ENCODE measurements at places on chromosomes 4 and X.

- DNase-seq, result no peak
These were observed 231.3 kb downstream of the INPP4B start for GRCh38 chr4:142614621-142615323.

DNA sequence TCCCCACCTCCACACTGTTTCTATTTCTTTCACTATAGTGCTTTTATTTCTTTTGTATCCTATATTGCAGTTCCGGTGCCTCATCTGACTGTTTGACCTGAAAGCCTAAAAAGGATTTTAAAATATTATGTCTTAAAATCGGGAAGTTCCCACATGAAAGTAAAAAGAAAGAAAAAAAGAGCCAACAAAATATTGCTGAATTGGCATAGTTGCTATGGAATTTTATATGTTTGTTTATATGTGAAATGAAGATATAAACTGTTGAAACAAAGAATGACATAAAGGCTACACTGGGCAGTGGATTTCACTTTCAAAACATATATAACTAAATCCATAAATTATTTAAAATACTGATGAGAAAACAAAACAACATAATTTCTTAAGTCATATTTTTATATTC lies 1383.7 kb downstream of the C4orf33 start:
- DNase-seq, result no peak

DNA sequence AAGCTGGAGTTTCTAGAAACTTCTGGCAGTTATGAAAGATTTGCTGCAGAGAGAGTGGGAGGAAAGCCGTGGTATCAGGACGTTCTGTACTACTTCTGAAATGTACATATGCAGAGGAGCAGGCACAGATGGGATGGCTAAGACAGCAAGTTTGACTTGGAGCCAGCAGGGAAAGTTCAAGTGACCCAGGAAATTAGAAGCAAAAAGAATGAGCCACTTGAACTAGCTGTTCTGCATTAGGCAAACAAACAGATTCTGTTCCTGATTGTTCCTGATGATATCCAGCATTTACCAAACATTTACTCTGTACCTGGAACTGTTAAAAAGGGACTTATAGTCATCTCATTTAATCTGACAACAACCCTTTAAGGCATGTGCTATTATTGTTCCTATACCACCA lies 41.4 kb upstream of the CXCL13 start:
- no peak for DNase-seq

DNA sequence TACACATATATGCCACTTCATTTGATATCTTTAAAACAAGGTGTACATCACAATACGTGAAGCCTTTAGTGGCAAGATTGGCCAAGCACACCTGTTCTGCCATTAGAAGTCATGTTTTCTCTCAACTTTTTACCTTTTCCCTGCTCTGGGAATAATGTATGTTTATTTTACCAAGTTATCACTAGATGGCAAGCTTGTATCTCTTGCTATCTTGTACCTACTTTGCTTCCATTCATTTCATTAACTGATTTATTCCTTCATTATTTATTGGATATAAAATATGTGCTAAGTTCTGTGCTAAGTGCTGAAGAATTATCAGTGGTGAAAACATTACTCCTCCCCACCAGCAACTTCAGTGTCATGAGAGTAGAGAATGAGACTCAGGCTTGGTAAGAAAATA lies 245.5 kb downstream of the ANK2 start:
- no peak for DNase-seq

GRCh38 chr4:56148428-56148827 lies 199.7 kb downstream of the CEP135 start:
- no peak for DNase-seq

DNA sequence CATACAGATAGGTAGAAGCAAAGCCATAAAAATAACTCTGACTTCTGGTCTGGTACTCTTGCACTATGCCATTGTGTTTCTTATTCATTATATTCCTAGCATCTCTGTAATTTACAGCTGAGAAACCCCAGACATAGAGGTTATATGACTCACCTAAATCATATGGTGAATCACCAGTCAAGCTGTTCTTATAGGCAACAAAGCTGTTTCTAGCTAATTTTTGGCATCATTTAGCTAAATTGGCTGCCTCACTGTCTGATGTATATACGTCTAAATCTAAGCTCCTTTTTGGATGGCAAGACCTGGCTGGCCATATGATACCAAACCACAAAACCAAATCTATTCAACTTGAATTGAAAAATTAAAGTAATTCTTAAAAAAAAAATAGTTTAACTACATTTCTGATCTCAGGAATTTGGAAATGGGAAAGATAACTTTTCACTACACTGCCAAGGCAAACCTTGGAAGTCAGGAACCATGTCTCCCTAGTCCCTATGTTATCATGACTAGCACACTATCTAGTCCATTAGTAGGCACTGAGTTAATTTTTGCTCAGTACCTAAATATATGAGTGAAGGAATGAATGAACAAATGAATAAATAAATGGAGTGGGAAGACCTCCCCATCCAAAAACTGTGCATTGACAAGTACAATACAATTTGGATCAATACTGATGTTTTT lies 41.3 kb upstream of the STAG2 start:
- no peak for DNase-seq

DNA sequence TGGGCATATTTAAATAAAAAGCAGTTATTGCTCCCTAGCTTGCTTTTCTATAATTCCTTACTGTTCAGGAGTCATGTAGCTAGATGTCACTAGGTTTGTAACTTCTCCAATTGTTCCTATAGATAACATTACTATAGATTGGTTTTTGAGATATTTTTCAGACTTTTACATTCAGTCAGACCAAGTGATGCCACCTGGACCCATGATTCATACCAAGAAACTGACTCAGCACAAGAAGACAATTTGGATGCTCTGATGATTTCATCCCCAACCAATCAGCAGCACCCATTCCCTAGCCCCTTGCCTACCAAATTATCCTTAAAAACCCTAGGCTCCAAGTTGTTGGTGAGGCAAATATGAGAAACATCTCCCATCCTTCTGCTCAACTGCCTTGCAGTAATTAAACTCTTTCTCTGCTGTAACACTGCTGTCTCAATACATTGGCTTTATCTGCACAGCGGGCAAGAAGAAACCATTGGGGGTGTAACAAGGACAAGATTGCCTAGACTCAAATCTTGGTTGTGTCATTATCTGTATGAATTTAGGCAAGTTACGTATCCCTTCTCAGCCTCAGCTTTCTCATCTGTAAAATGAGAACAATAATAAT lies 11.8 kb upstream of the NEIL3 start:
- no peak for DNase-seq

GRCh38 chr4:153318696-153319320 lies 25.7 kb upstream of the MND1 start:
- DNase-seq, result no peak

DNA sequence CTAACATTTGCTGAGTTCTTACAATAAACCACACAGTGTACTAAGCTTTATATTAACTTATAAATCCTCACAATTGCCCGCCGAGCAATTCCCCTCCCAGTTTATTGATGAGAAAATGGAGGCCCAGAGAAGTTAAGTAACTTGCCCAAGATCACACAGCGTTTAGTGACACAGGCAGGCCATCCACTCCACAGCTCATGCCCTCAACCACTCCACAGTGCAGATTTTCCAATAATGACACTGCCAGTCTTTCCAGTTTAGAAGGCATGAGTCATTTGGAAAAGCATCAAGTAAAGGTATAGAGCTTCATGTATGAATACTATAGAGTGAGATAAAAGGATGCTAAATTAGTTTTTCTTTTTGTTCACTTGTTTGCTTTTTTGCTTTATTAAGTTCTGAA lies 208.5 kb downstream of the CAMK2D start:
- DNase-seq, result no peak

- peak; percentile 14 for DNase-seq
These were observed 997.4 kb upstream of the PRKX start for GRCh38 chrX:4710618-4711433.

GRCh38 chr4:173189117-173189693 lies 20.6 kb downstream of the GALNT7 start:
- no peak for DNase-seq

GRCh38 chrX:17803449-17803848 lies 57.6 kb downstream of the RAI2 start:
- no peak for DNase-seq

DNA sequence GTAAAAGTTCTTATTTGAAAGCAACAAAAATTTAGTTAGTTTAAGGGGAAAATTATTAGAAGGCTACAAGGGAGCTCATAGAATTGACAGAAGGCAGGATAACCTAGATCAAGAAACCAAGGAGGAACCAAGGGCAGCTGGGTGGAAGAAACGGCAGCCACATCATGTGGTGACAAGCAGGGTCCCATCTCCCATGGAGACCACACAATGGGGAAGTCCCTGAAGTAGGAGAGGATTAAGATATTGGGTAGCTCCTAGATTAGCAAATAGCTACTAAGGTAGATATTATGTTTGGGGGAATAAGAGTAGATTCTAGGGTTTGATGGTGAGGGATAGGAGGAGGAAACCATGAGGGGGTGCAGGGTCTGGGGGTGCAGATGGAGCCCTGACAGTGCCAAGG lies 48.0 kb upstream of the TMEM154 start:
- no peak for DNase-seq
